Right atrium auricular region (tissue), 2 donors: ENCODE measurements at places on chromosomes 6 and 20.

- DNase-seq = no peak
Observed at GRCh38 chr20:62368976-62369814, 2.1 kb upstream of the LAMA5 start.

- DNase-seq = no peak
Observed at GRCh38 chr6:2183246-2183645, 62.2 kb downstream of the GMDS start.

- DNase-seq = no peak
Observed at GRCh38 chr6:3072798-3073197, 4.5 kb downstream of the RIPK1 start.

- no peak for DNase-seq
Observed at GRCh38 chr20:62133864-62134263, 9.3 kb downstream of the PSMA7 start.

DNA sequence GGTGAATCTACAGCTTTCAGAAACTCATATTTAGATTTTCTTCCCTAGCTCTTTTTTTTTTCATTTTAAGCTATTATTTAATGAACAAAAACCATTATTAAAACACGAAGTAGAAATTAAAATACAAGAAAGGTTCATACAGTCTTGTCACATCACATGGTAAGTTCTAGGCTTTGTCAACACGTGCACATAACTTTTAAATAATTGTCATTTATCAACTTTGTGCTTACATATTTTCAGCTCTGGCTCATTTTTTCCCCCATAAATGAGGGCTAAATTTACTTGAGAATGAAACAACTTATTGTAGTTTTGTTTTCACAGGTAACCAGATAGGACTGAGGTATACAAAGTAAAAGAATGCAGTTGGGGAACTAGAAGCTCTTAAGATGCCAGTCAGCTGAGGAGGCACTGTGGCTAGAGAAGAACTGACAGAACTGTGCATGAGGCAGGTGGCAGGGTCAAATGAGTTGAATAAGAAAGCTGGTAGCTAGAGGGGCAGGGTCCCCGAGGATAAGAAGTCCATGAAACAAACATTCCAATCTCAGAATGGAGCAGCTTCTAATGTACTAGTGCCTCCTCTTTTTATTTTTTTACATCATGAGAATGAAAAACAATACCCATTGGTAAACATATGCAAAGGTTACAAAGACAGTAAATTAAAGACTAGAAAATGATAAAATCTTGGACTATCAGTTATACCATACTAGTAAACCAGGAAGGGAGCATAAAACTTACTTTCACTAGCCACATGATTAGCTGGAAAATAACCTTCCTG, 141.5 kb downstream of the MYB start:
- DNase-seq = no peak

GRCh38 chr20:59042151-59042795, at the start of gene PRELID3B:
PRELID3B (minus strand) TSS chr20:59042786; CDS start chr20:59042730, 56 bp downstream.
- no peak for DNase-seq

GRCh38 chr20:25464501-25465242, 57.2 kb downstream of the GINS1 start:
- no peak for DNase-seq

DNA sequence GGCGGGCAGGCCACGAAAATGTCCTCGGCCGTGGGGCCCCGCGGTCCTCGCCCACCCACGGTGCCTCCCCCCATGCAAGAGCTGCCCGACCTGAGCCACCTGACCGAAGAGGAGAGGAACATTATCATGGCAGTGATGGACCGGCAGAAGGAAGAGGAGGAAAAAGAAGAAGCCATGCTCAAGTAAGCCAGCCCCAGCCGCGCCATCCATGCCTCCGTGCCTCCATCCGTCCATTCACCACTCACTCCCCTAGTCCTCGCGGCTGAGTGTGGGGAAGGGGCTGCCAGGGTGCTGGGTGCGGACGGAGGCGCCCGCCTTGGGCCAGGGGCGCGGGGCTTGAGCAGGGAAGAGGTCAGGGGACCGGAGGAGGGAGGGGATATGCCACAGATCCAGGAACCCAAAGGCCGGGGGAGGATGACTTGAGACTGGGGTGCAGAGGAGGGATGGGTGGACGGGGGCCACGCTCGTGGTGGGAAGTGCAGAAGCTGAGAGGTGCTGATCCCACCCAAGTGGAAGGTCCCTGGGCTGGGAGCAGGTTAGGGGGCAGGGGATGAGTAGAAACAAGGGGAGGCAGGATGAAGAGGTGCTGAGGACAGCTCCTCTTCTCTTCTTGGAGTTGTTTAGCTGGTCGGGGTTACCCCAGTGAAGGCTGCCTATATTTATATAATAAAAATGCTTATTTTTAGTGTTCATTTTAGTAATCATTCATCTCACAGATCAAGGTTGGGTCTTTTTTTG, 825 bp downstream of the RIMS1 start:
- no peak for DNase-seq

DNA sequence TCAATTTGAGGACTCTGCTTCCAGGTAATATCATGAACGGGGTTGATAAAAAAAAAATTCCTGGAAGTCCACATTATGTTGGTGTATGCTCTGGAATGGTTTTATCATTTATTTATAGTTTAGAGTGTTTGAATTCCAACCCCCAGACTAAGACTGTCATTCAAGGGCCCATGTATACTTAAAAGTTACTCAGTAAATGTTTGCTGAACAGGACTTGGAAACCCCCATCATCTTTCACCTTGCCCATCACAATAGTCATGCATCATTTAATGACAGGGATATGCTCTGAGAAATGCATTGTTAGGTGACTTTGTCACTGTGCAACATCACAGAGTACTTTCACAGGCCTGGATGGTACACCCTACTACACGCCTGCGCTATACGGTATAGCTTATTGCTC, 104.8 kb downstream of the ATXN1 start:
- no peak for DNase-seq

DNA sequence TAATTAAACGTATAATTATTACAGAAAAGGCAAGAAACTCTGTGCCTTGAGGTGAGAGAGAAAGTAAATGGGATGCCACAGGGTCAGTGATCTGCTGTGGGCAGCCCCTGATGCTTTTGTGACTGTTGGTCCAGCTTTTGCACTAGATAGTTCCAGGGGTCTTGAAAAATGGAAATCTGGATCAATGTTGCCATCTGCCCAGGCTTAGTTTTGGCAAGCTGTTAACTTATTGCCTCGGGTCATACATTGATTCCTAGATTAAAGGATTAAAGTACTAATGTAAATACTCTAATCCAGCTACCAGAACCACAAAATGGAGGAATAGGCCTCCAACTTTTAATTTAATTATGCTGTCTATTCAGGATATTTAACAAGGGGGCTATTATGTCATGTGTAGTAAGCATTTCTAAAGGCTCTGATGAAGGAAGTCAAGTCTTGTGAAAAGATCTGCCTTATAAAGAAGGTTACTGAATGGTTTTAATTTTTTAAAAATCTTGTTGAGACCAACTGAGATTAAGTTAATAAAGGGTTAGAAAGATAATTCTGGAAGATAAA, 376.0 kb upstream of the HS3ST5 start:
- no peak for DNase-seq

DNA sequence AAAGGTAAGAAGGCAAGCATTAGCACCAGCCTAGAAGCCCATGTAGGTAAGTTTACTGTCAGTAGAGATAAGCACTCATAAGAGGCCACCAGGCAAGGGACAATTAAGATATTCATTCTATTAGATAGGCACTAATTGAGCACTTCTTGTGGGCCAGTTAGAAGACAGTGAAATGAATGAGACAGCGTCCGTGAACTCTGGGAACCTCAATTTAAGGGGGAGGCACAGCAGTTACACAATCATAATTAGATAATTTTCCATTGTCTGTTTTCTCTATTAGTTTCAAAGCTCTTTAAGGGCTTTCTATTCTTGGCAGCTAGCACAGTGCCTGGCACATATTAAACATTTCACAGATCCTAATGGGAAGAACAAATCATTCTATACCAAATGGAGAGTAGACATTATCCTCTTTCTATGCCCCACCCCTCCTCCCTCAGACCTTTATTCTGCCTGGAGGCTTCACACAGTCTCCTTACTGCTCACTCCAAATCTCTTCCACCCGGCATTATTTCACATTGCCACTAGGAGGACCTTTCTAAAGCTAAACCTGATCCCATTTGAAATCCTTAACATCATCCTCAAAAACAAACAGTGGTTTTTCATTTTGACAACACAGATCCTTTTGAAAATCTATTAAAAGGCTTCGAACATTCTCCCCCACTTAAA, 529.6 kb downstream of the ADGRB3 start:
- no peak for DNase-seq

DNA sequence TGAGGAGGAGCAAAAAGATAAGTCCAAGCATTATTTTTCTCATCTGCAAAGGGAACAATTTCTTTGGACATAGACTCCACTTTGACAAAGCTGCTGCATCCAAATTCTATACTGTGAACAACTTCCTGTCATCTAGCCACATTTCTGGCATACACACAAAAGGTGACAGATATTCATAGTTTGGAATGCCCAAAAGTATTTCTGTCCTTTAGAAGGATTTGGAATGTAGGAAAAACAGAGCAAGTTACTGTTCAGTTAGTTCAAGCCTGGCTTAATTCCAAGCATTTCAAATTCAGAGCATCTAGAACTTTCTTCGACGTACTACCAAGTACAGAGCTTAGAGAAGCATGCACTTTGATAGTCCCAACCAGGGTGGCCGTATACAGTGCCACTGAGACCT, 134.0 kb downstream of the PDE7B start:
- DNase-seq = no peak

GRCh38 chr20:60999250-60999649, 252.8 kb upstream of the CDH4 start:
- DNase-seq = no peak

GRCh38 chr6:28258877-28259777, at the start of gene NKAPL:
NKAPL (plus strand) TSS chr6:28259297; CDS start chr6:28259372, 75 bp downstream.
- DNase-seq = peak; percentile 88

GRCh38 chr6:134429861-134430380, 112.0 kb upstream of the SGK1 start:
- DNase-seq = no peak

DNA sequence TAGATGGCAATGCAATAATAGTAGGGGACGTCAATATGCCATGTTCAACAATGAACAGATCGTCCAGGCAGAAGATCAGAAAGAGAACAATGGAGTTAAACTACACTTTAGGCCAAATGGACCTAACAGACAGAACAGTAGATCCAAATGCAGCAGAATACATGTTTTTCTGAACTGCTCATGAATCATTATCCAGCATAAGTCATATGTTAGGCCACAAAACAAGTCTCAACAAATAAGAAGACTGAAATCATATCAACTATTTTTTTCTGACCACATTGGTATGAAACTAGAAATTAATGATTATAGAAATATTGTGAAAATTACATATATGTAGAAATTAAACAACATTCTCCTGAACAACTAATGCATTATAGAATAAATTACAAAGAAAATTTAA, 10.2 kb upstream of the DEFB125 start:
- DNase-seq = no peak

- no peak for DNase-seq
Observed at GRCh38 chr6:136696783-136697364, 95.4 kb downstream of the MAP3K5 start.

GRCh38 chr6:89749918-89750317, 69.7 kb downstream of the MDN1 start:
- DNase-seq = no peak

DNA sequence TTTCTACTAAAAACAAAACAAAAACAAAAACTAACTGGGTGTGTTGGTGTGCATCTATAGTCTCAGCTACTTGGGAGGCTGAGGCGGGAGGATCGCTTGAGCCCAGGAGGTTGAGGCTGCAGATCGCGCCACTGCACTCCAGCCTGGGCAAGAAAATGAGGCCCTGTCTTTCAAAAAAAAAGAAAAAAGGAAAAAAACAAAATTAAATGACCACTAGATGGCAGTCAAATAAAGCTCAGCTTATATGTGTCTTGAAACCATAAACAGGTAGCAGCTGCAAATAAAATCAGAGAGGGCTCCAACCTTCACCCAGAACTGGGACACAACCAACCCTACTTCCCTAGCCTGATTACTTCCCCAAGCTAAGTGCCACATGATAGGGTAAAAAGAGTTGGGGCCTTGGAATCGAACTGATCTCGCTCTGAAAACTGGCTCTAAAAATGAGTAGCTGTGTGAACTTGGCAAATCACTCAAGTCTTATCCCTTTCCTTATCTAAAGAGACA, 67.1 kb upstream of the ADGRF4 start:
- no peak for DNase-seq

DNA sequence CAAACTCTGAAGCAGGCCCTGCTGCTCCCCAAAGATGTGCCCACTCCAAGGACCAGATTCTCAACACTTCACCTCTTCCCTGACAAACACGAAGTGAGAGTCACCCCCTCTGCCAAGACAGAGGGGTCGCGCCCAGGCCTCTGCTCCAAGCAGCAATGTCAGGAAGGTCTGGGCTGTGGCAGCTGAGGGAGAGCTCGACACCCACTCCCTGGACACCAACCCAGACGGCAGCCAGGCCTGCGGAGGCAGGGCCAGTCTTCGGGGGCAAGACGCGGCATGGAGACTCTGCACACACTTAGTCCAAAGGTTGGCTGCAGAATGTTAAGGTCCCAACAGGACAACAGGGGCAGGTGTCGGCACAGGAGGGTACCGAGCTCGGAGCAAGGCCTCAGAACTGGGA, 144.2 kb downstream of the DLL1 start:
- DNase-seq = no peak

DNA sequence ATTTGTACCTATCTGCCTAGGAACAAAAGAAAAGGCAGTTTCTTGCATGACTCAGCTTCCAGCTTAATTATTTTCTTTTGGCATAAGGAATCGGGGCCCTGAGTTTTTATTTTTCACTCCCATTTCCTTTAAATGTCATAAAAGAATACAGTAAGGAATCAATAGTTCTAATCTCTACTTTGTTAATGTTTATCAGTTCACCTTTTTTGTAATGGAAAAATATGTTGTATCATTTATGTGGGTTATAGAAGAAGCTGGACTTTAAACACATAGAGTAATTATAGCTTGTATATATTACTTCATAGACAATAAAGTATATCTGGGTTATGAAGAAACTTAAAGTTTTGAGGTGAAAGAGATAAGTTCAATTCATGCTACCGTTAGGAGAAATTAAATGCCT, 1214.8 kb upstream of the GJE1 start:
- no peak for DNase-seq

DNA sequence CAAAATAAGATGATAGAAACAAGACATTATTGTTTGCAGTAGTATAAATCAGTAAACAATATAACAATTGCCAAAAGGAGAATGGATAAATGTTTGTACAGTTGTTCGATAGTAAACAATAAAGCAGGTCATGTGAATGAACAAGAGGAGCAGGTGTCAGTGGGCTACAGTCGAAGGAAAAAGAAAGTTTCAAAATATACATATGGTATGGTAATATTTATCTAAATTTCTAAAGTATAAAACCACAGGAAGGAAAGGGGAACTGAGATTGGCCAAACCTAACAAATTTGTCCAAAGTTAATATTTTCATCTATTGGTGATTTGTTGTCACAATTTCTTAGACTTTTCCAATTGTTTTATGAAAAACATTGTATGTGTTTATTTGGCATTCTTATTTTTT, 110.9 kb downstream of the SH3BGRL2 start:
- DNase-seq = no peak

GRCh38 chr6:120774275-120774674, 560.0 kb downstream of the TBC1D32 start:
- no peak for DNase-seq

GRCh38 chr20:5357946-5358345, 41.2 kb upstream of the PROKR2 start:
- no peak for DNase-seq

GRCh38 chr20:19789009-19789408, 31.0 kb downstream of the RIN2 start:
- DNase-seq = no peak
